Stimulated activated CD8-positive, alpha-beta memory T cell treated with anti-CD3 and anti-CD28 coated beads, Interleukin-7, amount 100 ng/mL, for 48 hours (primary cell): ENCODE measurements at places on chromosomes 3 and 15.

- DNase-seq, result no peak
These were observed 284.4 kb downstream of the KCNH8 start for GRCh38 chr3:19432669-19433068.

- DNase-seq, result no peak
These were observed 247.6 kb upstream of the C2CD4B start for GRCh38 chr15:62412686-62413085.

GRCh38 chr3:62281726-62282125 is 91.6 kb downstream of the FEZF2 start:
- DNase-seq, result no peak

DNA sequence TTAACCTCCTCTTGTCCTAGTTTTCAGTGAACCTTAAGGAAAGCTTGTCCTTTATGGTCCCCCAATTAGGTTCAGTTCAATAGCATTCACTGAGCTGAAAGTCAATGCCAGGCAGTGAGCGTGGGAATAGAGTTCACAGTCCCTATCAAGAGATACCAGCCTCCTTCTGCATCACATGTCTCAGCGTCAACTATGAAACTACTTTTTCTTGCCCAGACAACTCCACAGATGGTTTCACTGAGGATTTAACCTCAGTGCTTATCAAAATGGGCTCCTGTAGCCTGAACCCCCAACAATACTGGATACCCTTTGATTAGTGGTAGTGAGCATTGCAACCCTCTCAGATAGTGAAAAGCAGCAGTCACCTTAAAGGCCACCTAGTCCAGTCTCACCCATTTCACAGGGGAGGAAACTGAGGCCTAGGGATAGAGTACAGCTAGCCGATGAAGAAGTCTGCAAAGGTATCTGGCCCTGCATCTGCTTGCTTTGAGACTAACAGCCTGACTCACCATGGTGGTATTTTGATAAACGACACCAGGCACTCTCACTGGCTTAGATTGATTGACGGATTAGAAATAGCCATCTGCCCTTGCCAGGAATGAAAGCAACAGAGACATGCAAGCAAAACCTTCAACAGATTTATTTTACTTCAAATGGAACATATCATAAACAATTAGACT is 1.6 kb upstream of the UBA3 start:
- DNase-seq, result no peak

DNA sequence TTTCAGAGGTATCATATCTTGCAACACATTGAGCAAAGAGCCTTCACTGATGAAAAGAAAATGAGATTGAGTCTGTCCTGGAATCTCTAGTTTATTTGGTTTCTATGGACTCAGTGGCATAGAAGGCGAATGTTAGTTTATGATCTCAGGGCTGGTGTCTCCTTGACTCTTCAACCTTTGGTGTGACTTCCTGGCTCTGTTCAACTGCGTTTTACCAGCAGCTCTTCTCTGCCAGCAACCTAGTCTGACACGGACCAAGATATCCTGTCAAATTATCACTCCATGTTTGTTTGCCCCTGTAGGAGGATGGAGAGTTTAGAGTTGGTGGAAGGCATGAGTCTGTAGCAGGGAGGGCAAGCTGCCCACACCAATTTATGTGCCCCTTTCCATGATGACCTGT is 82.9 kb upstream of the TBC1D5 start:
- DNase-seq, result no peak

DNA sequence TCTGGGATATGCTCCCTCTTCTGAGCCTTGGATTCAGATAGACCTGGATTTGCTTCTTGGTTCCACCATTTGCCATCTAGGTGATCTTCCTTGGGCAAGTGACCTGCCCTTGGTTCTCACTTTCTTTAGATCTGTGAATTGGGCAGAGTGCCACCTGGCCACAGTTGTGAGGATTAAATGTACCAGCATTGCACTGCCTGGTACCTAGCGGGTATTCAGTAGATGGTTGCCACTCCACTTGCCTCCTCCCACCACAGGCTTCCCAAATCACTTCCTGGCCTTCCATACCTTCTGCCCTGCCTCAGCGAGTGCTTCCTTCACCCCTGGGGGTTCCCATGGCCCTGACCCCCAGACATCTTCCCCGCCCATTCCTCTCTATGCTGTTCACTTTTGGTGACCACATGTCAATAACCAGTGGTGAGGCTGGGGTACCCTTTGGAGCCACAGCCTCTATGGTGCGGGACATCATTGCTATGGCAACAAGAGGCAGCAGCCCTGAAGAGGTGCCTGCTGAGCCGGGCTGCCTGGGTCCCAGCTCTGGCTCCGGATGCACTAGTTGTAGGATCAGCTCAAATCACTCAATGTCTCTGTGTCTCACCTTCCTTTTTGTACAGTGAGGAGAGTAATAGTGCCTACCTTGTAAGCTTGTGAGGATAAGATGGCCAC is 40.5 kb downstream of the CMTM7 start:
- DNase-seq, result no peak

- no peak for DNase-seq
These were observed 104.4 kb downstream of the THSD4 start for GRCh38 chr15:71219645-71220044.

DNA sequence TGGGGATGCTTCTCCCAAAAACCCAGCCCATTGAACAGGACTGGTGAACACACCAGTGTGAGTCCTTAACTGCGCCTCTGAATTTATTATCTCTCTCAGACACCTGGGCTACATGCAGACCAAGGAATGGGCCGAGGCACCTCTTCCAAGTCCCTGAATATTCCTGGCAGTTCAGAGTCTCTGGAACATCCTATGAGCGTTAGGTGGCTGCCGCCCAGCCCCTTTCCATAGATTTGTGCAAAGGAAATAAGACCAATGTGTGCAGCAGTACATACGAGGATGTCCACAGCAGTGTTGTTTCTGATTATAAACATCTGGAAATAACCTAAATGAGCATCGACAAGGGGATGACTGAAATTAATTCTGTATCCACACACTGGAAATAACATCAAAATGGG is 104.9 kb upstream of the RPL32 start:
- DNase-seq, result no peak

DNA sequence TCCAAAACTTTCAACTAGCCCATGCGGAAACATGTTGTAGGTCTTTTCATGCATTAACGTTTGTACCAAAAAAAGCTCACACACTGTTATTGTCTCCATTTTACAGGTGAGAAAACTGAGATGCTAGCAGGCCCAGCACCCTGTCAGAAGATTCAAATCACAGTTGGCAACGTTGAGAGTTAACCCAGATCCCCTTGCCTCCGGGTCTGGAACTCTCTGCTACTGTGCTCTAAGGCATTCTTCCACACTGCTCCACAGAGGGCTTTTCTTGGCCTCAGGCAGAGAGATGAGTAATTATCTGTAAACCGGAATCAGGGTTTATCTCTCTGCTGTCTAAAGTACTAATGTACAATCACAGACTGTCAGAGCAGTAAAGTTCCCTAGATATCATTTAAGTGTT is 186.0 kb upstream of the LPP start:
- no peak for DNase-seq

DNA sequence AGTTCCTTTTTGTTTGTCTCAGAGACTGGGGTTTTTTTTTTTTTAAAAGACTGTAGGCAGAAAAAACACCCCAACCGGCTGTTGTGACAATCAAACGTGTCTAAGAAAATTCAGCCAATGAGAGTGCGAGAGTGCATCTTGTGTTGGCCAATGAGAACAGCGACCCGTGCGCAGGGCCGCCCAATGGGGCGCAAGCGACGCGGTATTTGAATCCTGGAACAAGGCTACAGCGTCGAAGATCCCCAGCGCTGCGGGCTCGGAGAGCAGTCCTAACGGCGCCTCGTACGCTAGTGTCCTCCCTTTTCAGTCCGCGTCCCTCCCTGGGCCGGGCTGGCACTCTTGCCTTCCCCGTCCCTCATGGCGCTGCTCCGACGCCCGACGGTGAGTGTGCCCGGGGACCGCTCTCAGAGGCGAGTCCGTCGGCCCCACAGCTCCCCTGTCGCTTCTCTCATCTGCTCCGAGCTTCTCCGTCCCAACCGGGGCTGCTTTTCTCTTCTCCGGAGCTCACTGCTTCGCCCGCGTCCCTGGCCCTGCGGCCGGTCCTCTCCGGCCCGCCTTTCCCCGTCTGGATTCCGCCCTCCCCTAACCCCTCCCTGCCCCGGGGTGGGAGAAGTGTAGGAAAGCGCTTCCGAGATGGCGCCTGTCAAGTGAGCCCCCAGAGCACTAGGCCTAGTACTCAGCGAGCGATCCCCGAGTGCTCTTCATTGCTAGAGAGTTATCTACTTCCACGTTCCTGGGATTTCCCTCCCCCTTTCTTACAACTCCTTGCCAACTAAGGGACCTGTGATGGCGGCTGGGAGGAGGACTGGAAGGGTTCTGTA is at the start of gene CCNB2:
Gene CCNB2, plus strand, starts transcription at position 235 of the 821 bp plus-strand sequence. Its CDS starts 123 bp downstream, at position 358.
- DNase-seq, result peak; percentile 59

- no peak for DNase-seq
These were observed 579.0 kb downstream of the MFSD1 start for GRCh38 chr3:159380891-159381290.

DNA sequence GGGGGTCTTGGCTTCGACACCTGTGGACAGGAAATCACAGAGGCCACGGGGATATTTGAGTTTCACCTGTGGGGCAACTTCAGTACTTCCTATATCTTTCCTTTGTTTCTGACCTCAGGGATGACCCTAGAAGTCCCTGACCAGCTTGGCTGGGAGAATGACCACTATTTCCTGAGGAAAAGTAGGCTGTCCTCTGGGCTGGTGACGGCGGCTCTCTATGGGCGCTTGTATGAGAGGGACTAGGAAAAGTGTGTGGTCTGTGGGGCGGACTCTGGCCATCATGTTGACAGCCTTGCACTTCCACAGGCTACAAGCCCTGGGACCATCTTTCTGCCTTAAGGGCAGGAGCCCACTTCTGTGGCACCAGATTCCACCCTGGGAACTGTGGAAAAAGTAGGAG is 43.7 kb downstream of the BTD start:
- no peak for DNase-seq

- DNase-seq, result no peak
These were observed 2.9 kb downstream of the THBS1 start for GRCh38 chr15:39583596-39584265.

DNA sequence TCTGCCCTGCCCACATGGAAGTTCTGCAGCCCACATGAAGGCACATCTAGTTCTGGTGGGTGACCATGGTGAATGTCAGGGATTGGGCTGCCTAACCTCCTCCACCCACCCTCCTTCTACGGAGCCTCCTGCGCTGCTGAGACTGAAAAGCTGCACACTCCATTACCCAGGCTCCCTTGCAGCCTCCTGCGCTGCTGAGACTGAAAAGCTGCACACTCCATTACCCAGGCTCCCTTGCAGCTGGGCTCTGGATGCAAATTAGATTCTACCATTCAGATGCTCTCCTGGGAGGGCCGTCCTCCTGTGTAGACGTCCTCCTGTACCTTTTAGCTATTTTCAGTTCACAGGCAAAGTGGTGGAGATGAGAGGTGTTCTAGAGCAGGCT is 32.1 kb downstream of the POMGNT2 start:
- no peak for DNase-seq

GRCh38 chr3:16319307-16319706 is 54.3 kb downstream of the OXNAD1 start:
- DNase-seq, result peak; percentile 81

DNA sequence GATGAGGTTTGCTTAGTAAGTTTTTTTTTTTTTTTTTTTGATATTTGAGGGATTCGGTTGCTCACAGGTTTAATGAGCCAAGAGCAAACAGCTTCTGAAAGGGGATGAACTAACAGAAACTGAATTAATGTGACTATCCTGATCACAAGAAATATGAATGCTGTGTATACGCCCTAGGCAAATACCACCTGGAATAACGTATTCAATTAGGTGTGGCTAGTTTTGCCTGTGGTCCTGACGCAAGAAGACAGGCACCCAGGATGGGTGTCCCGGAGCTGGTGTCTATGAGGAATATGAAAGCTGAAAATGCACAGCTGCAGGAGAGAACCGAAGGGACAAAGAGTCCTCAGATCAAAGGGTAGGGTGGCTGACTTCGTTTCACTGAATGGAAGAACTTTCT is 14.6 kb downstream of the LSG1 start:
- DNase-seq, result no peak

GRCh38 chr3:151611419-151611818 is 122.3 kb upstream of the AADACL2 start:
- no peak for DNase-seq

- DNase-seq, result no peak
These were observed 615 bp downstream of the VPS18 start for GRCh38 chr15:40894681-40895448.

DNA sequence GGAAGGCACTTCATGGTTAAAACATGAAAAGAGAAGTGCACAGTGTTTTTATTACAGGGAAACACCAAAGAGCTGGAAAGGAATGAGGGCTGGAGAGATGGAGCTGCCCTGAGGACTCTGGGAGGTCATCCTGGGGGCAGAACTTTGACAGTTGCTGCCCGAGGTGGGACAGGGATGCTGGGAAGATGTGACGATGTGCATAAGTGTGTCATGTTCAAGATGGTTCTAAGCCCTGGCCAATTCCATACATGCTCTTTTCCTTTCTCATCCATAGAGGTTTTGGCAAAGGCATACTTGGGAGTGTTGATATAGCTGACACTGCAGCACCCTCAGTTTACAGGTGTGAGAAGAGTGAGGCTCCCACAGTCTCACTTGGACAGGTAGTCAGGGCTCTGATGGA is 23.8 kb downstream of the LPP start:
- no peak for DNase-seq

DNA sequence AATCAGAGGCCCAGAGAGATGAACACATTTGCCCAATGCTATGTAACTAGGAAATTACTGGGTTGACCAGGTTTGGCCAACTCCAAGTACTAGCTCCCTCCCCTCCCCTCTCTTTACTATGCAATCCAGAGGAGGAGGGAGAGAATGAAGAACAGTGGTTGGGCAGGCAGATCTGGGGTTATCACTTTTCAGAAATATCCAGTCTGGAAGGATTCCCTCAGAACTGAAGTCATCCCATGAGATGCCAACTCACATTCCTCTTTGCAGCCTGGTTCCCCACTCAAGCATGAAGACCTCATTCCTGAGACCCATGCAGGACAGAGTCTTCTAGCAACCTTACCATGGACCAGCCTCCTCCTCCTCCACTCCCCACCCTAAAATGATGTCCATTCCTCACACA is 201.1 kb downstream of the TLE3 start:
- DNase-seq, result no peak

- DNase-seq, result no peak
These were observed 35.5 kb downstream of the CYFIP1 start for GRCh38 chr15:22944651-22945050.

- DNase-seq, result peak; percentile 96
These were observed at the start of gene ADAM10 for GRCh38 chr15:58749532-58750337. Gene ADAM10, minus strand, starts transcription at chr15:58749707. Its CDS starts 173 bp downstream, at chr15:58749534.

DNA sequence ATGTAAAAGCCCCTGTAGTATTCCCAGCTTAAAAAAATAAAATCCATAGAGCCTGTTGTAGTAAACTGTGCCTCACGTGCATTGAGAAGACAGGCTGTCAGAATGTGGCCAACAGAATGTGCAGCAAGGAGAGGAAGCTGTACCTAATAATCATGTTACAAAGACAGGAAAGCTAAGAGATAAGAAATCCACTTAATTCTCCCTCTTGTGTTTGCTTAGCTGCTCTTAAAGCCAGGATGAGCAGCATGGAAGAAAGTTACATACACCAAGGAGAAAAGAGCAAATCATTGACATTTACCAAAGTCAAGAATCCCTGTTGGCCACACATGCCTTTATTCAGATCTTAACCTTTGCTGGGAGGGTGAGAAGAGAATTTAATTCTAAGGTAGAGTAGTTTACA is 85.9 kb downstream of the TNIK start:
- no peak for DNase-seq

- no peak for DNase-seq
These were observed 41.5 kb downstream of the TOPBP1 start for GRCh38 chr3:133620066-133620784.

- DNase-seq, result no peak
These were observed 132.6 kb upstream of the LRRN1 start for GRCh38 chr3:3666664-3667063.

GRCh38 chr3:23288286-23288685 is 85.2 kb downstream of the UBE2E2 start:
- no peak for DNase-seq
